ENCODE measurements at places on chromosomes 5 and 9.

GRCh38 chr5:11076945-11077613, 316.0 kb upstream of the DAP start:
- DNase-seq: no peak

GRCh38 chr5:63131626-63132285, 553.1 kb downstream of the LRRC70 start:
- DNase-seq: no peak

DNA sequence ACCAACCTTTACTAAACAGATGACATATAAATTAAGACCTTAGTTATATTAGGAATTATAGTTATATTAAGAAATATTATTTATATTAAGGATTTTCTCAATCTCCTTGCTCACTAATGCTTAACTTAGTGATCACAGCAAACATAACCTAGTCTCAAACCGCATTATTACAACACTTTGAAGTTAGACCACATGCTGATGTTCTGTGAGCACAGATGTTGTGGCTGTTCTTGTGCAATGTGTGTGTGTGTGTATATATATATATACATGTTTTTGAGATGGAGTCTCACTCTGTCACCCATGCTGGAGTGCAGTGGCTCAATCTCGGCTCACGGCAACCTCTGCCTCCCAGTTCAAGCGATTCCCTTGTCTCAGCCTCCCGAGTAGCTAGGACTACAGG, 20.5 kb downstream of the ELP1 start:
- no peak for DNase-seq

DNA sequence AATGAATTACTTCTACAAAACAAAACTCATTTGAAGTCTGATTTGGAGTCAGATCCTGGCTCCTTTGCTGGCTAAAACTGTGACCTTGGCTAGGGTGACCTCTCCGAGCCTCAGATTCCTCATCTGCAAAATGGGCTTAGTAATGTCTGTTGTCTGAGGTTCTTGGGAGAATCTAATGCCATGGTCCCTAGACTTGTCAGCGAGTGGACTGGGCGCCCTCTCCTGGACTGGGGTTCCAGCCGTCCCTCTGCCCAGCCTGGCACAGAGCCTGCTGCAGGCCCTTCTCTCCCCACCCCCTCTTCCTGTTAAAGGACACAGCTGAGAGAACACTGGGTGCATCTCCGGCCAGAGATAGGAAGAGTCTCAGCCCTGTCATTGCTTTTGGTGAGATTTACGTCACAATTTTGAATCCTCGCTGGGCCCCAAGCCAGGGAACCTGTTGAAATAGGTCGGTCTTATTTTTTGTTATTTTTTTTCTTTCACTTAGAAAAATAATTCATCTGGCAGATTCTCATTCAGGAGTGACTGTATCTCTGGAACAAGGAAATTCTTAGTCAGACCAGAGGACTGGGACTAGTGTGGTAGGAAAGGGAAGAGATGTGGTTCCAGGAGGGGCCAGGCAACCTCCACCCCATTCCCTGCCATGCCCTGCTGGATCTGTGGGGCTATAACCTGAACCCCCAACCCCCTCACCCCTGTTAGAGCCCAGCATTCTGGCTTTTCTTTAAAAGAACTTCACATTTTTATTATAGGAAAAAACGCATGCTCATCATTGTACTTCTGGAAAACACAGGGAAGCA, 48.2 kb upstream of the RPL26L1 start:
- DNase-seq: peak; percentile 96

- peak; percentile 13 for DNase-seq
These were observed 173.4 kb downstream of the NDUFS4 start for GRCh38 chr5:53733853-53734252.

GRCh38 chr9:18748251-18748701, 274.3 kb downstream of the ADAMTSL1 start:
- no peak for DNase-seq

DNA sequence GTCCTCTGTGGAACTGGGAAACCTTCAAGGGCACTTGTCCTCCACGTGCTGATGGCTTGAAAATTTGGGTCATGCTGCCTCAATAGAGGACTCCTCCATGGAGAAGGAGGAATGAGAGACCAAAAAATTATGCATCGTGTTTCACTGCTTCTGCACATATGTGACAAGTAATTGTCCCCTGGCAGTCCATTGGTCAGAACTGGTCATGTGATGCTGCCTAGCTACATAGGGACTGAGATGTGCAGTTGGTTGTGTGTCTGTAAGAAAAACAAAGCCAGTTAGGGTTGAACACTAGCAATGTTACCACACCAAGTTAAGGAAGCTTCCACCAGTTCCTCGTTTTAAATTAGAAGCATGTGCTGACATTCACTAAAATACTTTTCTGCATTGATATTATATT, 201.9 kb upstream of the ANKH start:
- DNase-seq: no peak

DNA sequence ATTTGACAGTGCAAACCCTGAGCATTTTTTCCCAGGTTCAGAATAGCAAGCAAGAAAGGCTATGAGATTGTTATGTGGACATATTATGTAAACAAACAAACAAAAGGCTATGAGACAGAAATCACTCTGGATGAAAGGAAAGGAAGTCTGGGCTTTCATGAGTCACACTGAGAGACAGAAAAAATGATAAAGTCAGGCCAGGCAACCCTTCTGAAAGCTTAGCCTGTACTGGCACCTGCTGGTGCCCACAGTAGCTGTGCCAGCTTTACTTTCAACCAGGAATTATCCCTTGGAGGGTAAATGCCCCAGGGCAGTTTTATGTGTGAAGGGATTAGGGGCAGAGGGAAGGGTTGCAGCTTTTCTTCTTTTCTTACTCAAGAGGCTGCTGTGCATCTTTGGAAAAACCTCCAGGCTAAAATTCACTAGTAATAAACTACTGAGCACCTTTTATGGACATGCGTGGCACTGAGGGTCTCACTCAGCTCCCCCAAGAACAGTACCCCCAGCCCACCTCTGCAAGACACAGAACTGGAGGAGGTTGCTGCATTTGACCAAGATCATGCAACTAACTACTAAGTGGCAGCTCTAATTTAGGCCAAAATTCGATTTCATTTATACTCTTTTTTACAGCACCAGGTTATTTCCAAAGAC, 41.7 kb downstream of the ACTL7B start:
- peak; percentile 57 for DNase-seq

All from A549 (cell line).